GF-D8 (cell line): ENCODE measurements at places on chromosomes 12 and 14.

- no peak for DNase-seq
Measured at GRCh38 chr14:39880965-39881364, 448.7 kb upstream of the FBXO33 start.

DNA sequence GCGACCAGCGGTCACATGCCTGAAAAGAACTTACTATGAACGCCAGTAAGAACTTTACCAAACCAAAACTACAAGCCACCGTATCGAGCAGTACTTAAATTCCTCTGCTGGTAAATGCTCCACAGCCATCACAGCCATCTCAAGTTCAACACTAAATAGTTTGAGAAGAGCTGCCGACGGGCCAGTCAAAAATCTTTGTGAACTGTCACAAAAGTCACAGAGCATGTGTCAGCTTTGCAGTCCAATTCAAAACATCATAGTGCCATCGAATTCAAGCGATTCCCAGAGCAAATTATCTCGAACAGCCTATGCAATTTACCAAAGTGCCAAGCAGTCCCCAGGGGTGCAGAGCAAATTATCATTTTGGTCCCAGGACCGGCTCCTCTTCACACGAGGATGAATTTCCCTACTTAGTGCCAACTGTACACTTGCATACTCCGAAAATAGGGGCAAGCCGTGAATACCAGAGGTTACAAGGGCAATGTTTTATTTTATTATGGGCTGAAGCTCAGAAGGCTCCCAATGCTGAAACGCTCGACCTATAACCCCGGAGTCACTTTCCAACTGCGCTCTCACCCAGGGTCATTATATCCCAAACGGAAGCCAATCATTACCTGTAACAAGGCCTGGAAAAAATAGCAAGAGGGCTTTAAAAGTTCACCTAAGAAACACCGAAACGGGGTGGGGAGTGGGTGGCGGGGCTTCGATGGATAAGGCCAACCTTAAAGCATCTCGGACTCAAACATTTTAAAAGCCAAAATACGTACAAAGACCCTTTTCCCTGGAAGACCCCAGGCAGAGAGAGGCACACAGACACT lies 1.1 kb downstream of the LRP6 start:
- no peak for DNase-seq

DNA sequence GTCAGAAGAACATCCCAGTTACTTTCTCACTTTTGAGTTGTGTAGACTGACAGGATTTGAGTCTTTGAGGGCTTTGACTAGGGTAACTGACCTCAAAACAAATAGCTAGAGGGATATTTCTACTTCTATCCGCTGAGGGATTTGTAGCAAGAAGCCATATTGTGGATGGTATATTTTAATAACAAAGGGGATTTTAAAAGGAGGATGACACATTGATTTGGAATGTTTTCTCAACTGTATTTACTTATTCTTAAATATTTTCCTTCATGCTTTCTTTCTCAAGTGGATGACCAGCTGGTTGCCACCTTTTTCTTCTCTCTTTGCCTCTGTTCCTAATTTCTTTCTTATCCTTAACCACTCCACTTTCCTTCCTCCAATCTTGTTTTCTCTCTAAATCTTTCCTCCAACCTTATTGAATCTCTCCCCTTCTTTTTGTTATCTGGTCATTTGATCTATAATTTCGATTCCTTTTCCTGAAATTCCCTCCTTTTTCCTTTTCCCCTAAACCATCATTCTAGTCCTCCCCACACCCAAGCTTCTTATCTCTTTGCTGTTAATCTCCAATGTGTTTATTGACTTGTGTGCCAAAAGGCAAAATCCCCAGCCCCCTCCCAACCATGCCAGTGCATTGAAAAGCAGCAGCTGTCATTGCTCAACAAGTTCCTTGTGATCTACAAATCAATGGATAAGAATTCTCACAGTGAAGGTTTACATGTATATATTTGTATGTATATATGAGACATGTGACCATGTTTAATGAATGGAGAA lies 411.6 kb downstream of the RAD51B start:
- no peak for DNase-seq

- peak; percentile 36 for DNase-seq
Measured at GRCh38 chr12:89789862-89790261, 81.2 kb upstream of the ATP2B1 start.

- DNase-seq, result no peak
Measured at GRCh38 chr14:74246542-74246941, 7.3 kb downstream of the VSX2 start.

DNA sequence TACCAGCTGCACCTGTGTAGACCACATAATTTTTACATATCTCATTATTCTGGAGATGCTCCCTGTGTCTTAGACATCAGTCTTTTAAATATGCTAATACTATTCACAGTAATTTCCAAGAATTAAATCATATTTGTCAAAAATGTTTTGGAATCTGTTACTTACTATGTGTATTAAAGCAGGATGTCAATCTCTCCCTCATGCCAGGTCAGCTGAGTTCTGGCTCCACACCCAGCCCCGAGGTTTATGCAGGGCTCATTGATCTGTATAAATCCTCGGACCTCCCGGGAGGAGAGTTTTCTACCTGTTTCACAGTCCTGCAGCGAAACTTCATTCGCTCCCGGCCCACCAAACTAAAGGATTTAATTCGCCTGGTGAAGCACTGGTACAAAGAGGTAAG lies 27.9 kb downstream of the OAS2 start:
- DNase-seq, result no peak

- no peak for DNase-seq
Measured at GRCh38 chr12:116339800-116340371, 62.4 kb upstream of the MED13L start.

DNA sequence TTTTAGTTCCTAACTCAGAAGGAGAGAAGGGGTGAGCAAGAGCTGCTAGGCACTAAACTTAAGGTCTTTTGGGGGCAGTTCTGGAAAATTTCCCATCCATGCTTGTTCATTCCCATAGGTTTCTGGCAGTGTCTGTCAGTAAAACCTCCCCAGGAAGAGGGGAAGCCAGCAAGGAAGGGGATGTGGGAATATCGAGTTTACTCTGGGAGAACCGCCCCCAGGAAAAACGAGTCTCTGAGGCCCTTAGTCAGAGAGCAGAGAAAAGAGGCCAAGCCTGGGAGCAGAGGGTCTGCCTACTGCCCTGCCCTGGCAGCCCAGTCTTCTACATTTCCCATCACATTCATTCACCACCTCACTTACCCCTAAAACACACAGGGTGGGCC lies 55.9 kb downstream of the TMCC3 start:
- DNase-seq, result no peak

DNA sequence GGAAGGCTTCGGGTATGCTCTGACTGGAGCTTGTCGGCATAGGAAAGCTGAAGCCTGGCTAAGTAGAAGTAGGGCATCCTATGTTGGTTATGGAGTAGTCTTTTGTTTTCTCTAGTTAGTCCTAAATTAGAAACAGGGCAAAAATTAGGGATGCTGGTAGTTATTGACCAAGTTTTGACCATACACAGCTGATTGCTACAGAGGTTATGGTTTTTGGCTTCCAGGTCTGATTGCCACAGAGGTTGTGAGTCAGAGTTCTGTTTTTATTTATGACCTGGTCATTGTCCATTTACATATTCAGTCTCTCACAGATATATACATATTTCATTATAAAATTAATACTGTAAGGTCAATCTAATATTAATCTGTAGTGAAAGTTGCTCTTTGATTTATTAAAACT lies 219.2 kb downstream of the FSCB start:
- no peak for DNase-seq

DNA sequence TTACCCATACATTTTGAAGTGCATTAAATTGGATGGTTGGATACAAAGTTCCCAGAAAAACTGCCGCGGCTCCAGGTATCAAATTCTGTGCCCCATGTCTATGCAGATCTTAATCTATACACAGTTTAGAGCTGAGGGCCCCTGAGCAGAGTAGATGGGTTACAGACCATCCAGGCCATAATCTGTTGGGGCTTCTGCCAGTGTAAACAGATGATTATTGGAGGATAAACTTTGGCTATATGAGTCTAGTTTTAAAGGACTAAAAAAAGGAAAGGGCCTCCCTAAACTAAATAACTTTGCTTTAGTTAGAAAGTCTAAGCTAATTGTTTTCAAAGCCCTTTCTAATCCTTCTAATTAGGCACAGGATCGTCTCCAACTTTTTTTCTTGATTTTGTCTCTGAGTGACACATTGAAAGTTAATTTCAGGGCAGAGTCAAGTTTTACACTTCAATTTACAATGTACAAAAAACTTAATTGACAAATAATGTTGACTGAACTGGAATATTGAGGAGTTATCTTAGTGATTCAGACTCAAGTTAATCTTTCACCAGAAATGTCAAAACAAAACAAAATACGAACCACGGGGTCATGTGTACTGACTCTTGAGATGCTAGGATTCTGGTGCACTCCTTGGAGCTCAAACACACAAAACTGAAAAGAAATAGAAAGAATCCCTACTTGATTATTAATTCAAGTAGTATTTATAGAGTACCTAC lies 133.9 kb upstream of the SCAF11 start:
- DNase-seq, result no peak

DNA sequence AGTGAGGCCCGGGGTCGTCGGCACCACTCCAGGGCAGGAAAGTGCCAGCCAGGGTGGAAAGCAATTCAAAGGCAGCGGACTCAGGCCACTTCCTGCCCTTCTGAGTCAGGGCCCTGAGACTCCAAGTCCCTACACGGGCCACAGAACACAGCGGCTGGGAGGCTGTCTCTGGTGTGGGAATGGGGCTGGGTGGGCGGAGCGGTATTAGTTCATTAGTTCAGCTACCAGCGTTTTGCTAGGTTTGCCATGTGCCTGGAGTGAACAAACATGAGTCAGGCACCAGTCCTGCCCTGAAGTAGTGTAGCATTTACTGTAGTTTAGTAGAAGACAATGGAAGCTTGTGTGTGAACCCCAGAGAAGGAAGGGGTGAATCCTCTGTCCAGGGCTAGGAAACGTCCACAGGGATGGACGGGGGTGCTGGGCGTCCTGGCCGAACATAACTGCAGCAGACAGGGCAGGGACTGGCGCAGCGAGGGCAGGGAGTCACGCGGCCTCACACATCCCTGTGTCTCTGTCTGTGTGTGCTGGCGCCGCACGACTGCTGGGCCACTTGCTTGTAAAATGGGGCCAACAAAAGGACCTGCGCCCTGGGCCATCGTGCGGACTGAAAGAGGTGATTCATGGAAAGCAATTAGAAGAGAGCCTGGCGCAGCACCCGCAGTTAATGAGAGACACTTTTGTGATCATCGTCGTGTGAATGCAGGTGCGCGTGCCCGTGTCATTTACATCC lies 186.4 kb upstream of the PRMT8 start:
- no peak for DNase-seq

GRCh38 chr14:102540315-102541028 lies 30.9 kb upstream of the ANKRD9 start:
- no peak for DNase-seq

- DNase-seq, result no peak
Measured at GRCh38 chr12:110117956-110118685, 6.0 kb upstream of the IFT81 start.

DNA sequence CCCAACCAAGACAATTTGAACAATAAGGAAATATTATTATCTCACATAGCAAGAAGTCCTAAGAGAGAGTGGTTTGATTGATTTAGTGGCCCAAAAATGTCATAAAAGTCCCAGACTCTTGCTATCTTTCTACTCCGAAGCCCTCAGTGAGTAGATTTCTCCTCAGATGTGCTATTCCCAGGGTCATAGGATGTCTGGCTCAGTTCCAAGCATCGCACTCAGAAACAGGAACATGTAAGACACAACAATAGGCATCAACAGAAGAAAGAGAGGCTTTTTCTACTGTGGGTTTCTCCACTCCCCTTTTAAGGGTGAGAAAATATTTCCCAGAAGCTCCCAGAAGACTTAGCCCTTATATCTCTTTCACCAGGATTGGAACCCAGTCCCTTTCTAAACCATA lies 188.1 kb upstream of the CDKN3 start:
- no peak for DNase-seq

- DNase-seq, result no peak
Measured at GRCh38 chr12:94151582-94151981, 3.2 kb downstream of the PLXNC1 start.

DNA sequence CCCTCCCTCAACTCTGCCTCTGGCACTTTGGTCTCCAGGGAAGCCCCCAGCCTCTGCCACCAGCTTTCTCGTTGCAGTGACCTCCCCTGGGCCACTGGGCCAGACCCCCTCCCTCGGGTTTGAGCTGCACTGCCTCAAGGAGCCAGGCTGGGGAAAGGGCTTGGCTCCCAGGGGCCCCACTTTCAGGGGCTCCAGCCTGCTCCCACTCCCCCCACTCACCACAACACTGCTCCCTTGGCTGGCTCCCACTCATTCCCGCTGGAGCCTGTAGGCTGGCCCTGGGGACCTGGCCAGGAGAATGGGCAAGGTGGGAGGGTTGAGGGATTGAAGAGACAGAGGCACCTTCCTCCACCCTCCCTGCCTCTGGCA lies 19.3 kb upstream of the KIF26A start:
- no peak for DNase-seq

DNA sequence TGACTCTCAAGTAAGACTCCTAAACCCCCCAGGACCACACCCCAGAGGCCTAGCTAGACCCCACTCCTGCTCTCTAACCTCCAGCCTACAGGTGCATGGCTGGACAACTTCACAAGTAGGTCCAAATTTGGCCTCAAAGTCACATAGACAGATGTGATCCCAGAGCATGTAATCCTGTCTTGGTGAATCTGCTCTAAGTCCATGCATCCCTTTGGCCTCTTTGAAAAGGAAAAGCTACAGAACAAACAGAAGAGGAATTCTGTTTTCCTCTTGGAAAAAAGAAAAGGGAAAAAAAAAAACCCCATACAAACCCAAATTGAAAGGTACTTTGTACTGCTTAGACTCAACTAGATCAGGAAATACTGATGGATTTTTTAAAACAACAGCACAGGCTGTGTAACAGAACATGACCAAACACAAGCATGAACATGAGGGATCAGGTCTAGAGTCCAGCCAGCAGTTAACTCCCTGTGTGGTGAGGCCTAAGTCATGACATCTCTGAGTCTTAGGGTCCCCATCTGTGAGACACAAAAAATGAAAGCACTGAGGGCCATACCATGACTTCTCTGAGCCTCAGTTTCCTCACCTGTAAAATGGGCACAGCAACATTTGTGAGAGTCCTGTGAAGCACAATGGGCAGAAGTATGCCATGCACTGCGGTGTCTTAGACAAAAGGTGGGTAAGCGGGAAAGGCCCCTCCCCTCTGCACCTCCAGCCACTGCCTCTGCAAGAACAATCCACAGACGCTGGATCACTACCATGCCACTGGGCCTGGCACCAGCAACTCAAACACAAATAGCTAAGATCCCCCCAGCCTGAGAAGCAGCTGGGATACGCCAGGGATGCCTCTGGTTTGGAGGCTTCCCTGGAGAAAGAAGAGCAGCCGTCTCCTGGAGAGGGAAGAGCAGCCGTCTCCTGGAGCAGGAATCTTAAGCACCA lies 9.9 kb downstream of the PITPNM2 start:
- DNase-seq, result no peak

DNA sequence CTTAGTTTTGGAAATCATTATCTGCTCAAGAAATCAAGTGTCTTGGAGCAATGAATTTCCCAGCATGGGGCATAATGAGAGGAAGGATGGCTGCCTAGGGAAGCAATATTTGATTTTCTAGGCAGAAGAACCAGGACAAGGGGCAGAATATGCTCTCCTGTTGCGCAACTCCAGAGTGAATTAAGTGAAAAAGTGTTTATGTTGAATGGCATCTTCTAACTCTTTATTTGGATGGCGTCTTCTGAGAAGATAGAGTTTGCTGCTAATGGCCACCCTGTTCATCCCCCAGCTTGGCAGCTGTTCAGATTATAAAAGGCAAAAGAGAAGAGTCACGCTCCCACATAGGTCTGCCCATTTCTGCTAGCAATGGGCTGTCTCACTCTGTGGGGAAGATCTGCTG lies 1278.1 kb downstream of the AACS start:
- DNase-seq, result no peak
